ENCODE measurements at places on chromosomes 5 and 9.

GRCh38 chr5:102910240-102911226, 155.4 kb downstream of the PAM start:
- DNase-seq = no peak

DNA sequence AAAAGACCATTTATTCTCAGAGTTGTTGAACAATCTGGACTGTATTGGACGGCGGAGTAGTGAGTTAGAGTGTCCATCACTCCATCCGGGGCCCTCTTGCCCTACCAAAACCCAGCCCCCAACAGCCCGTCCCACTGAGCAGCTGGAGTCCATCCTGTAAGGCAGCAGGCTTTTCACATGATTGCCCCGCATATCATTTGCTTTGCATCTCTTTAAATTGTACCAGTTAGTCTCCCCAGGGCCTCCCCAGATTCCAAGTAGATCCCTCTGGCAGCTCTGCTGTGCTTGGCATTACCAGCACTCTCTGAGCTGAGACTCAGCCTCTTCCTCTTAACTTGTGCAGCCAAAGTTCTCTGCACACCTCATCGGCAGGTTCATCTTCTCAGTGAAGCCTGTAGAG, 48.6 kb upstream of the ADCY2 start:
- DNase-seq = no peak

- DNase-seq = no peak
These were observed 48.7 kb upstream of the HOMER1 start for GRCh38 chr5:79562351-79563246.

GRCh38 chr5:162096448-162096847, 28.9 kb downstream of the GABRG2 start:
- no peak for DNase-seq

DNA sequence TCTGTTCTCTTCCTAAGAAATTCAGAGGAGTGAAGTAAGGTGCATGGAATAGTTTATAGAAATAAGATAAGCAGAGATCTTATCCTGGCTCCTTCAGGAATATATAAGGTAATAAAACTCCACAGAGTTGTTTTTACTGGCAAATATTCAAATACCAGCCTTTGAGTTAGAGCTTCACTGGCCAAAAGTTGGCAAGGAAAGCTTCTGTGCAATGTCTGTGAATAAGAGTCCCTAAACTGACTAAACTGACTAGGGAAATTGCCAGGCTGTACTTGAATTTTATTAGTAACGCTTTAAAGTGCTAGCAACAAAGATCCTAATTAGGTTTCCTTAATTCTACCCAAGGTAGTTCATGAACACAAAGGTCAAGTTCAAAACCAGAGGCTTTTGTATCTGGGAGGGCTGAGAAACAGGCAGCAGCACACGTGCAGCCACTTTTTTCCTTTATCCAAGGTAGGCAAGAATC, 131.1 kb upstream of the MPDZ start:
- no peak for DNase-seq

GRCh38 chr9:134215699-134216448, 51.5 kb upstream of the RNU6ATAC start:
- no peak for DNase-seq

GRCh38 chr5:74765201-74765600, 1.7 kb downstream of the GFM2 start:
- DNase-seq = no peak

DNA sequence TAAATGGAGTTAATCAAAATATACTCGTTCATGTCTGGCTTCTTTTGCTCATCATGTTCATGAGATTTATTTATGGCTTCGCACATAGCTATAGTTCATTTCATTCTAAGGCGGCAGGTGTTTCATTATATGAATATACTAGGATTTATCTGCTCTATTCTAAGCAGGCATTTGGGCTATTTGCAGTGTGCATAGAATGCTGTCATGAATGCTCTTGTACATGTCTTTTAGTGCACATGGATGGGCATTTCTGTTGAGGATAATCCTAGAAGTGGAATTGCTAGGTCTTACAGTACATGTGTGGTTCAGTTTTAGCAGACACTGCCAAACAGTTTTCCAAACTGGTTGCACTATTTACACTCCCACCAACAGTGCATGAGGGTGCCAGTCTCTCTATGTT, 285.3 kb upstream of the ADRA1B start:
- DNase-seq = no peak

DNA sequence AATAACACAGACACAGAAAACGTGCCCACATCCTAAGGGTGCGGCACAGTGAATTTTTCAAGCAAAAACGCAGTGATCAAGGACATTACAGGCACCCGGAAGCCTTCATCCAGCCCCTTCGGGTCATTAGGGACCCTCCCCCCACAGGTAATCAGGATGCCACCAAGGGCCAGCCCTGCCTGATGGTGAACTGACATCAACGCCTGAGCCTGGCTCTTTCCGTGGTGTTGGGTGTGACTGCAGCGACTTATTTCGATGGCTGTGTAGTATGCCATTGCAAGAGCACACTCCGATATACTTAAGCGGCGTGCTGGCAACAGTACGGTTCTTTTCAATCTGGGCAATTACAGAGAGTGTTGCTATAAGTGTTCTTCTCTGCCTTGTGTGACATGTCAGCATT, 310.0 kb upstream of the IRX1 start:
- DNase-seq = no peak

DNA sequence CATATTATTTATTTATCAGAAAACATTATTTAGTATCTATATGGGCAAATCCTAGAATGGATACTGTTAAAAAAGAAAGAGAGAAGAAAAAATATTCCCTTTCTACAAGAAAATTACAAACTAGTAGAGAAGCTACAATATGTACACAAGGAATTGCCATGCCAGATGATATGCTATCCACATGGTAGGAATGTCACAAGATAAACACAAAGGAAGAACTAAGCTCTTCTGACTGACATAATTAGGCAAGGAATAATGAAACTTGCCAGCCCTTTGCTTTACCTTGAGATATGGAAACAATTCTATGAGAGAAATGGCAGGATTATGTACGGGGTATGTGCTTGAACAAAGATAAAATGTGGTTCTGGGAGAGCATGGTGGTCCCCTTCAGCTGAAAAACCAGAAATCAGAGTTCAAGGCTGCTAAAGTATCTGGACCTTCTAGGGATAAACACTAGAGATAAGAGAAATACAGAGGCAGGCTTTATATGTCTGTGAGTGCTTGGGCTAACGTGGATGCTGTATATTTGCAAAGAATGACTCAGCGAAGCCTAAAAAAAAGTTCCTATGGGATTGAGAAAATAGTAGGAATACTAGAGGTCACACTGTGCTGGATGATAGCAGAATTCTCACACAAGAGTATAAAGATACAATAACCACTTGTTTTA, 451.6 kb downstream of the TLE1 start:
- DNase-seq = no peak

GRCh38 chr5:126961702-126962101, 68.7 kb downstream of the MARCHF3 start:
- DNase-seq = no peak

- no peak for DNase-seq
These were observed 45.9 kb downstream of the BARX1 start for GRCh38 chr9:93909242-93909616.

DNA sequence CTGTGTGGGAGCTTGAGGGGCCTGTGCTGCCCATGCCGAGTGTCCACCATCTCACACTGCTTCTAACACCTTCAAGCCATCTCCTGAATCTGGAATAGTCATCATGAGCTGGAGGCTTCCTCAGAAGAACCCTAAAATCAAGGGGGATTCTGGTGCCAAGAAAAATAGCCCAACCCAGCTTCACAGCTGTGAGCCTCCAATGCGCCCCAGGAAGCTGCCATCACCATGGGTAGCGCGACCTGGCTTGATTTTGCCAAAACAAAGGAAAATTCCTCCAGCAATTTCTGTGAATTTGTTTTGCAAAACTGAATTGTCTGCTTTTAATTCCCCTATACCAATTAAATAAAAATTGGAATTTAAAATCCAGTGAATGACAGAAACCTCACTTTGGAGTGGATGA, 6.2 kb upstream of the TIFAB start:
- DNase-seq = no peak

GRCh38 chr5:82812575-82812974, 264.6 kb downstream of the TMEM167A start:
- DNase-seq = no peak

- no peak for DNase-seq
These were observed 136.7 kb downstream of the RGS3 start for GRCh38 chr9:113600023-113600823.

DNA sequence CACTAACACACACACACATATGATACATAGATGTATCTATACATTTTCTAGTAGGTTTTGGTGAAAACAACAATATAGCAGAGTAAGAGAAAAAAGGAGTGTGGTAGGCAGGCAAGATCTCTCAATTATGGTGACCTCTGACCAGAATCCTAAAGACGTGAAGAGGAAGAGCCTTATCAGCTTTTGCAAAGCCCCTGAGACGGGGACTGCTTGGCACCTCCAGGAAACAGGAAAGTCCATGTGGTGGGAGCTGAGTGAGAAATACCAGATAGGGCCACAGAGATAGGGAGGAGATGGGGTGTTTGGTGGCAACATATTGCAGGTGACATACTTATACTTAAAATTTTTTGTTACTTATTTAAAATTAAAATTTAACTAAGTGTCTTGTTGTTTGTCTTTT, 39.9 kb upstream of the CTXN3 start:
- no peak for DNase-seq

DNA sequence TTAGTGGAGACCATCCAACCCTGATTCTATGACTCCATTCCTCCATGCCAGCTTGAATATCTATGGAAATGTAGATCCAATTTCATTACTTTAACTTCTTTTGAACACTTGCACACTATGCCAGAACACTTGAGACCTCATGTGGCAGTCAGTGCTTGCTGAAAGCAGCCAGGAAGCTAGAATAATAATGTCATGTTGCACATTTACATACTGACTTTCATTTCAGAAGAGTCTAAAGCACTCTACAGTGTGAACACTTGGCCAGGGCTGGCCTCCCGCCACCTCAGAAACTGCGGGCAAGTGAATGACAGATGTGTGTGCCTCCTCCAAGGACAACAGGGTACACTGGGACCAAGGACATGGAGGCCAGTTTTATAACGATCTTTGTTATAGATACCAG, 97.3 kb downstream of the SLF1 start:
- no peak for DNase-seq

- DNase-seq = no peak
These were observed 2.3 kb upstream of the ENG start for GRCh38 chr9:127856729-127857116.

GRCh38 chr5:68087866-68088265, 127.7 kb upstream of the PIK3R1 start:
- DNase-seq = no peak

- no peak for DNase-seq
These were observed 29.7 kb downstream of the GABRP start for GRCh38 chr5:170813231-170813630.

DNA sequence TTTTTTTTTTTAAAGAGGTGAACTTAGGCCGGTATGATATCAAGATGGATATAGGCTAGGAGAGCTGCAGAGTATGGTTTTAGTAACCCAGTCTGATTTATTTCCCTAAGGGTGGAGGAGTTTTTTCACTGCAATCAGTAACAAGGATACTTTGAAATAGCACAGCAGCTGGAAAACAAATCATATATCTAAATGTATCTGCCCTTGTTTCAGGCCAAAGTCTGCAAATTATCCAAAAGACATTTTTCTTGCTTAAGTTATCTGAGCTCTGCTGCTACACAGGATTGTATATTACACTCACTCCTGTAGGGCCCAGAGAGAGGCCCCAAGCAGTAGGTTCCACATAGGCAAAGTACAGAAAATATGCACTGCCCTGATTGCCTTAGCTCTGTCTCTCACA, 222.4 kb downstream of the NTRK2 start:
- DNase-seq = no peak

DNA sequence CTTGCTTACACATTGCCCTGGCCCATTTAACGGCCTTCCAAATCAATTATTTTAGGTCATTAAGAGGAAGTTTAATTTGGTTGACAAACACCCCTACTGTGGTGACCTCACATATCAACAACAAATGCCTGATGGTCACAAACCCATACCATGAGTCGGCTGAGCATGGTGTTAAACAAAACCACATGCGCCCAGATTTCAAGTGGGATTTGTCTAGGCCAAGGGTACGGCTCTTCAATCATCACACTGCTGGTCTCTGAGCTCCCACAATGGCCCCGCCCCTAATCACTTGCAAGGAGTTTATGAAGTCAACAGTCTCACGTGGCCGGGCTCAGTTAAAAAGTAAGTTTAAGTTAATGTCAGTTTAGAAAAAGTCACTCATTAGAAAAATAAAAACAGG, 243.8 kb downstream of the CRB2 start:
- no peak for DNase-seq

- DNase-seq = no peak
These were observed 23.0 kb downstream of the DYNC2I2 start for GRCh38 chr9:128633601-128634000.

DNA sequence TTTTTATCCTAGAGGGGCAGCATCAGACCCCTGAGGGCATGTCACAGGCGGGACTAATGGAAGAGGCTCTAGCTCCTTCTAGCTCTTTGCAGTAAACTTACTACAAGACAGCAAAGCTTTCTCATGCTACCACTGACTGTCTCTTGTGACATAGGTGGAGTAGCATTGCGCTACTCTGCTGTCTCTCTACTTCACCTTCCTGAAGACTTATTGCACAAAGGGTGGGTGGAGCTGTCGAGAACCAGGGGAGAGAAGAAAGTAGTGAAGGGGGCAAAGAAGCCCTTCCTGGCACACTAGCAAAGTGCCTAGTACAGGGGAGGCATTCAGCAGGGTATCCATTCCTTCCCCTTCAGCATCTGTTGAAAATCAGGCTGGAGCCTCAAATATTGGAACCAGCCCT, 36.1 kb upstream of the NEK6 start:
- DNase-seq = no peak

DNA sequence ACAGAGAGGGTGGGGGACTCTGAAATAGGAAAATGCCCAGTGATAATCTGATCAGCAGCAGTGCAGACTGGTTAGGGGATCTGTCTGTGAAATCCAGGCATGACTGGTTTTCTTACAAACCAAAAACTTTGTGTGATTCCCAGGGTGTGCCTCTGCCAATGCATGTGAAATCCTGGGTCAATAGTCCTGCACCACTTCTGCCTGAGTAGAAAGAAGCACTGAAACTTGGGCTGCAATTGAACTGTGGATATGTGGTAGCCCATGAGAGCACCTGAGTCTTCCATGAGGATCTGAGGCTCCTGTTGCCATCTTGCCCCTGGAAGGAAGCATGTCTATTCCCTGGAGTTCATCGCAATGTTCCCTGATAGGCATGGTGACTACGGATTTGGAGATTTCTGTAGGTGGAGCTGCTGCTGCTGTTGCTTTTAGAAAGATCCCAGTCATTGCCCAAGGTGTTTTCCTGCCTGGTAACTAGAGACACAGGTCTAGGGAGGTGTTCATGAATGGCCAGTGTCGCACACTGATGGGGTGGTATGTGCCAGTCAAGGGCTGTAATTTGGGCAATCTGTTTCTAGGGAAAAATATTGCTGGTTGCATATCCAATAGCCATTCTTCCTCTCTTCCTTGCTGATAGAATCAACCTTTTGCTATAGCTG, 146.7 kb downstream of the CARTPT start:
- no peak for DNase-seq

GRCh38 chr5:80915716-80916115, 44.4 kb upstream of the RASGRF2 start:
- no peak for DNase-seq

- no peak for DNase-seq
These were observed 318.4 kb upstream of the ZNF608 start for GRCh38 chr5:125064621-125065438.
